ENCODE measurements at places on chromosomes 4 and X.

DNA sequence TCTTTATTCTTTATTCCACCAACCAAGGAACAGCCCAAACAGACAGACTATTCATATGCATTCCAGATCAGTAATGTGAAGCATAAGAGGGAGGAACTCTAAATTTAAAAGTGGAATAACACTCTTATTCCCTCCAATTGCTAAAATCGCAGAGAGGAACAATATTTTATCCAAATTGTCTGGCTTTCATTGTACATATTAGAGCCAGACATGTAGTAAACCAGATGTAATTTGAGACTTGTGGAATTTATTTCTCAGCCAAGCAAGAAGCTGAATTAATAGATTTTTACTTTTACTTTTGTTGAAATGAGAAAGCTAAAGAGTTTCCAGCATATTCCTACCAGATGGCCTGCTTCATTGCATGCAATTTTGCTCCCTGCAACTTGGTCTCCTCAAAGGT is 674.6 kb upstream of the SLIT2 start:
- DNase-seq, result no peak

DNA sequence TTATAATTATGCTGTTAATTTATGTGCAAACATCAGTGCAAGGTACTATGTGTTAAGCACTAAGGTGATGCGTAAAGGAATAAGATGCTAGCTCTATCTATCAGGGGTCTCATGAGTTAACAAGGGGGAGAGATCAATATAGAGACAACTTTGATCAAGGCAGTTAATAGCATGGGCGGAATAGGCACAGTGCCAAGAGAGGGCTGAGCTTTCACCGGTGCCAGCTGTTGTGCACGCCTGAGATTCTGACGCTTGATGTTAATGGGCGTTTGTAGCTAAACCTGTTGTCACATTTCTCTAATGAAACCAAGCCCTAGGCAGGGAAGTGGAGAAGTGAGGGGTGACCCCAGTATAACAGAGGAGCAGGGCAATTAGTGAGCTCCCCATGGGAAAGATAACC is 86.0 kb upstream of the NMU start:
- no peak for DNase-seq

DNA sequence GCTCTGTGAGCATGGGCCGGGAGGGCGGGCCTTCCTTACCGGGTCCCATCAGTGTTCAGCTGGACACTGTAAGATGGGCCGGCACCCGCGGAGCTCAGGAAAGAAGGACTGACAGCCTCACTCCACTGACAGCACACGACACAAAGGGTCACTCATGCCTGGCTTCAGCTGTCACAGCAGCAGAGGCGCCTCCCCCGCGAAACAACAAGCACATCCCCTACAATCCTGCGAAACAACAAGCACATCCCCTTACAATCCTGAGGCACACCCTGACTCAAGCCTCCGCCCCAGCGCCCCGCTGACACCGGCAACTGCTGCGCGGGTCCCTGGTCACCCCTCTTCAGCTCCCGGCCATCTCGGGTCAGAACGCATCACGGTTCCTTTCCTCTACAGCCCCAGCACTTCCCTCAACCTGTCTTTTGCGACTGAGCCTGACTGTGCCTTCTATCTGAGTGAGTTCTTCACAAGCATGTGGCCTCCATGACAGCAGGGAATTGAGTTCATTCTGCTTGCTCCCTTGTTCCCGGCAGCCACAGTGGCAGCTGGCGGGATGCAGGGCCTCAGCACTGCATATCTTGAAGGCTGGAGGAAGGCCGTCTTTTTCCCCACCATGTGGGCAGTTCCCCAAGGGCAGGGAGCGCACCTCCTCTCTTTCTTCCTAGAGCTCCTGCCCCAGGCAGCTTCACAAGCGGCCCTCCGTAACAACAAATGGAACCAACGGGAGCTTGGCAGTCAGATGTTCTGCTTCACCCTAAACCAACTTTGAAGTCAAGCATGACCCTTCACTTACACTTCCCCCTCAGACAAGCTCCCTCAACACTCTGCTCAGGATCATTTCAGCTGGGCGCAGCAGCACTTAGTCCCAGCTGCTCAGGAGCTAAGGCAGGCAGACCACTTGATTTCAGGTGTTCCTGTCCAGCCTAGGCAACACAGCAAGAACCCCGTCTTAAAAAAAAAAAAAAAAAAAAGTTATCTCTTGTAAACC is 39.6 kb downstream of the SCD5 start:
- no peak for DNase-seq

DNA sequence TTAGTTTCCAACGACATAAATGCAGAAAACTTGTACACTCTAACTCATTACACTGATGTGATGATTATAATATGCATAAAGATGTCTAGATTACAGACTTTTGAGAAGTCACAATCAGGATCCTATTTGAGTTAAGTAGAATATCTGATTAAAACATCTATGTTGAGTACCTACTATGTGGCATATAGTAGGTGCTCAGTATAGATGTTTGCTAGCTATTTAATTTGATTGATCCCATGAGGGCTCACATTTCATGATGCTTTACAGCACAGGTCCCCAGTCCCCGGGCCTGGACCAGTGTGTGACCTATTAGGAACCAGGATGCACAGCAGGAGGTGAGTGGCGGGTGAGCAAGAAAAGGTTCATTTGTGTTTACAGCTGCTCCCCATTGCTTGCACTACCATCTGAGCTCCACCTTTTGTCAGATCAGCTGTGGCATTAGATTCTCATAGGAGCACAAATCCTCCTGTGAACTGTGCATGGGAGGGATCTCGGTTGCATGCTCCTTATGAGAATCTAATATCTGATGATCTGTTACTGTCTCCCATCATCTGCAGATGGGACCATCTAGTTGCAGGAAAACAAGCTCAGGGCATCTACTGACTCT is 33.0 kb upstream of the CXCL8 start:
- DNase-seq, result no peak

DNA sequence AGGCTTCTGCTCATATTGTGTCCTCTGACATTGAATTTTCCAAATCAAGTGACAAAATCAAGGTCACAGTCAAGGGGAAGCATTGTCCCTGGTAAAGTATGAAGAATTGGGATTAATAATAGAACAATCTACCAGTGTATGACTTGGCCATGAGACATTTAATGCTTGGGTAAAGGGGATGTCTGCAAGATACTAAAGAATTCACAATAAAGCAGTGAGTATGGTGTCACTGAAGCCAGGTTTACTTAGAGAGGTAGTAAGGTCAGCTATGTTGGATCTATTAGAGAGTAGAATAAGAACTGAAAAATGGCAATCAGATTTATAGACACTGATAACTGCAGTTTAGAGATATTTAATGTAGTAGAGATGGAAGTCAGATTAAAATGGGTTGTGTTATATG is 349.2 kb downstream of the BMPR1B start:
- DNase-seq, result no peak

DNA sequence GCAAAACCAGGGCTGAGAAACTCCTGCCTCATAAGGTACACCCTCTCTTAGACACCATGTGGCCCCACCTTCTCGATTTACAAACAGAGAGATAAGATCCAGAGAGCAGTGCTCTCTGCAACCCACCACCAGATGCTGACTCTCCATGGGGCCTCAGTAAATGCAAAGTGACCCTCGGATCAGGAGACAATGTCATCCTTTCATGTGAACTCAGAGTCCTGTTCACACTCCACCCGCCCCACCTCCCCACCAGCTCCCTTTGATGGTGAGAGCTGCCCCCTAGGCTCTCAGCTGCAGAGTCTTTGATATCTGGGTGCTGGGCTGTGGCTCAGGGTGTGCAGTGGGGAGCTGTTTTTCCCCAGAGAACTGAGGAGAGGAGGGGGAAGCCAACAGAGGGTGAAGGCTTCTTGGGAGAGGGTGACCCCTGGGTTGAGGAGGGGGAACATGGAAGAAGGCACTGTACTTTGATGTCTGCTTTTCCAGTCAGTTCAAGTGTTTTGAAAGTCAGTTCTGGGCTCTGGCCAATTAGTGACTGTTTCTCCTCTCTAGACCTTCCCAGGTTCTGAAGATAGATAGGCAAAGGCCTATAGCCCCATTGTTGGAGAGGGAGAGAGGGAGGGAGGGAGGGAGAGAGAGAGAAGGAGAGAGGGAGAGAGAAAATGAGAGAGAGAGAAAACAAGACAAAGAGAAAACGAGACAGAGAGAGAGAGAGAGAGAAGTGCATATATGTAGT is 88.2 kb downstream of the SCD5 start:
- DNase-seq, result no peak

DNA sequence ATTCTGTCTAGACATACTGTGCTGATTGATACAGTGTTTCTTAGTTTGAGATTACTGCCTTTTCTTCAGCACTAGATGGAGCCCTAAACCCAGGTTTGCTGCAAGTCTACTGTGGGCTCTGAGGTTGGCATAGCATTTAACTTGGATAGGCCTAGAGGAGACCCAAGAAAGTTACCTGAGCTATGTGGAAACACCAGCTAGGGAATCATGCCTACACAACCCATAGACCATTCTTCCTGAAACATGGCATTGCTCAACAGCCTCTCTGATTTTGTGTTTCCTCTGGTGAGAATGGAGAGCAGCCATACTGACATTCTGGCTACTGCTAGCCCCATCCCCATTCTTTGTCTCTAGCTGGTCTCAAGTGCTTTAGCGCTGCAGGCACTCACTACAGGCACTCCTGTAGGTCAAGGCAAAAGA is 287.7 kb upstream of the PCDH18 start:
- DNase-seq, result no peak

DNA sequence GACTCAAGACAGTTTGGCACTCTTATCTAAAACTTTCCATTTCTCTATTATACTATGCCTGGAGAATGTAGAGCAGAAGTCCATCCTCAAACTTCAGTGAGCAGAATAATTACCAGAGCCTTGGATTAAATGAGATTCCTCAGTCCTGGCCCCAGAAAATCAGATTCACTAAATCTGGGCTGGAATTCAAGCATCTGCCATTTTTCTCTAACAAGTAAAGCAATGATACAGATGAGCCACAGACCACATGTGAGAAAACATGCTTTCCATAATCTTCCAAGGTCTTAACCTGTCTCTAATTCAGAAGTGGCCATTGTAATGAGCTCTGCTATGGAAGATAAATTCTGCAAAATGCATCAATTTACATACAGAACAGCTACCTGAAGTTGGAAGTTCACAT is 25.4 kb downstream of the SOWAHB start:
- no peak for DNase-seq

- DNase-seq, result no peak
Observed at GRCh38 chrX:6095469-6095868, 133.2 kb downstream of the NLGN4X start.

DNA sequence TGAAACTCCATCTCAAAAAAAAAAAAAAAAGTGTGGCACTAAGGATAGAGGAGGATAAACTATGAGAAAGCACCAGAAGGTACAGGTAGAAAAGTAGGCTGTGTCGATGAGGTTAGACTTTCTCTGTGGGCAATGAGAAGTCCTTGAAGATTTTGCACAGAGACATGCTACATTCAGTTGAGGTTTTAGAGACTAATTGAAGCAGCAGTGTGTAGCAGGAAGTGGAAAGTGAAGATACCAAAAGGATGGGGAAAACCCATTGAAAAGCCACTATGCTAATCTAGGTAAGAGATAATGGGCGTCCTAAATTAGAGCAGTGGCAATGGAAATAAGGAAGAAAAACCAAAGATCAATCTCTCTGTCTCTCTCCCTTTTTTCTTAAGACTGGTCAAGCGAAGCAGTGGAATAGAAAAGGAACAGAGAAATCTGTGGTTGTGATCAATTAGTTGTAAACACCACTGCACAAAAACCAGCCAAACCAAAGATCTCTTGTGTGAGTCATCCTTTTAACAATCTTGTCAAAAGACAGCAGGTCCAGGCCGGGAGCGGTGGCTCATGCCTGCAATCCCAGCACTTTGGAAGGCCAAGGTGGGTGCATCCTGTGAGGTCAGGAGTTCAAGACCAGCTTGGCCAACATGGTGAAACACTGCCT is 3.5 kb downstream of the SPINK2 start:
- no peak for DNase-seq

DNA sequence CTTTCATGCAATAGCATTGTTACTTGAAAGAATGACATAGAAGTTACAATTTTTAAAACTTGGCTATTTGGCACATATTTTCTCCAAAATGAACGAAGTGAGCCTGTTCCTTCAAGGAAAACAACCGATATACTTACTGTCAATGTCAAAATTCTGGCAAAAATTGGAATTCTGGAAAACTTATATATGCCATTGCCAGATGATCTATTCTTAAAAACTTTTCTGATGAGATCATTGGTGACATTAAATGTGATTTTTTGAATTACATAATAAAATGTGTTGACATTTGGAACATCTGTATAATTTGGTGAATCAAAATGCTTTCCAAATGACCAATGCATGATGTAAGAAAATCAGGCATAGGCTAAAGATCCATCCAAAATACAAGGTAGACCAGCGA is 209.0 kb downstream of the SCFD2 start:
- DNase-seq, result no peak

DNA sequence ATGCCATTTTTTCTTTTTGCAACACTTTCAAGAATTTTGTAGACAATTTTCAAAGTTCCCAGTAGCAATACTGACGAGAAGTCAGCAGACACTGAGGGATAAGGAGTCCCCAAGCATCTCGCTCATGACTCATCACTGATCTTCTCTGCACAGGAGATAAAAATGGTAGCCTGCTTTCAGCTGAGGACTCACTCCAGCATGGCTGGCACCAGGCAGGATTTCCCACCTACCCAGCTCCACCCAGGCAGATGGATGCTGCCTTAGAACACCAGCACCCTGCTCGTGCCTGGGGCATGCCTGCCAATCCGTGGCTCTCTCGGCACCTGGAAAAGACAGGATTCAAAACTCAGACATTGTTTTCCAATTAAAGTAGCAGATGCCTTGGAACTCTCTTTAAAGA is 24.9 kb downstream of the JAKMIP1 start:
- DNase-seq, result no peak

GRCh38 chr4:82712561-82712960 is 86.0 kb downstream of the SCD5 start:
- DNase-seq, result no peak

DNA sequence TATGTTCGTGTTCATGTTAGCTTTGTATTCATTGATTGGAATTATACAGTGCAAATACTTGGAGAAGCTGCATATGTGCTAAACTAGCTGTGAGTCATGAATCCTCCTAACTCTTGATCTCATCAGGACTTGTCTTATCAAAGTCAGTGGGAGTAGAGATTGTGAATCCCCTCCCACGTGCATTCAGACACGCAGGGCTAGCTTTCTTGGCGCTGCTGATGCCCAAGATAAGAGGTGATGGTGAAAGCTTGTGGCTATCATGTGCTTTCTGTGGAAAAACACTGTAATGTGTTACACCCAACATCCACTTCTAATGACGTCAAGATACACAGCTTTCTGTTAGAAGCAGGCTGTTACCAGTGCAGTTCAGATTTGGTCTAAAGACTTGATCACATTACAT is 348.7 kb upstream of the HAND2 start:
- DNase-seq, result no peak

- DNase-seq, result no peak
Observed at GRCh38 chrX:100743009-100743607, 11.2 kb upstream of the SYTL4 start.

DNA sequence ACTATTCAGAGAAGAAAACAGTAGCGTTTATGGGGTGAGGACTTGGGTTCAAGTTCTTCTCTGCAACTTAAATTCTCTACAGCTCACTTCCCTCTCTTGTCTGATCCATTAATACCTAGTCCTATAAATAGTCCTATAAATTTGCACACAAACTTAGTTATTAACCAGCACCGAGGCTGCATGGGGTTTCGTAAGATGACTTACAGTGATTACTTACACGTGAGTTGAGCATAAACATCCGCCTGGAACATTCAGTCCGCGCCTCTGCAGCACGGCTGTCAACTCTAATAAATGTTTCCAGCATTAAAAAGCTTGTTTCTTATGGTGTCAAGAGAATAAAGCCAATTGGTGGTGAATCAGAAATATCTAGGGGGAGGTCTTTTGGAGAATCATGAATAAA is 103.0 kb upstream of the ENPP6 start:
- DNase-seq, result no peak

GRCh38 chr4:76095568-76095967 is 21.1 kb downstream of the ART3 start:
- DNase-seq, result no peak

GRCh38 chrX:17032351-17032750 is 85.9 kb downstream of the REPS2 start:
- DNase-seq, result no peak

Measured in activated CD4-positive, alpha-beta T cell treated with anti-CD3 and anti-CD28 coated beads for 24 hours (primary cell).